CD4-positive, alpha-beta T cell (primary cell): ENCODE measurements at places on chromosomes 3 and 15.
A peak's percentile ranks its signal among the peaks of the same experiment; 100 is the strongest.

GRCh38 chr3:126661532-126662364, 6.8 kb upstream of the TXNRD3 start:
- no peak for DNase-seq

GRCh38 chr3:47444103-47444502, 31.6 kb downstream of the SCAP start:
- DNase-seq, result no peak

- DNase-seq, result no peak
Observed at GRCh38 chr15:68223171-68223570, 6.4 kb downstream of the CLN6 start.

- no peak for DNase-seq
Observed at GRCh38 chr3:163058031-163058854, 1561.6 kb downstream of the OTOL1 start.

- no peak for DNase-seq
Observed at GRCh38 chr15:44441095-44441501, 13.7 kb downstream of the CTDSPL2 start.

DNA sequence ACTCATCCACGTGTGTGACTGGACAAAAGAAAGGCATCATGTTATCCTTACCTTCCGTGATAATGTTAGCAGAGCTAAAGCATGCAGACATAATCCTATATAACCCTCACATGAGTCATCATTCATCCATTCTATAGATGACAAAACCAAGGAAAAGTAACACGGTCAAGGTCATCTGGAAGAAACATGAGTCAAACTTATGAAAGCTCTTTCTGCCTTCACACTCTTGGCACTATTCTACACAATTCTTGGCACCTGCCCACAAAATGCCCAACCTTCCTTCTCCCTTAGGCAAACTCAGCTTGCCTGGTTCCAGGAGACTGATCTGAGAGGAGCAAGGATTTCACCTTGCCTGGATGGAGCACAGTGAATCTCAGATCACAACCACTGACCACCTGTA, 66.9 kb downstream of the PRICKLE2 start:
- DNase-seq, result no peak

- no peak for DNase-seq
Observed at GRCh38 chr15:92146511-92147150, 247.1 kb upstream of the ST8SIA2 start.

GRCh38 chr3:156615592-156616173, 58.7 kb upstream of the TIPARP start:
- no peak for DNase-seq

GRCh38 chr15:66777596-66778313, 75.7 kb downstream of the SMAD6 start:
- no peak for DNase-seq

DNA sequence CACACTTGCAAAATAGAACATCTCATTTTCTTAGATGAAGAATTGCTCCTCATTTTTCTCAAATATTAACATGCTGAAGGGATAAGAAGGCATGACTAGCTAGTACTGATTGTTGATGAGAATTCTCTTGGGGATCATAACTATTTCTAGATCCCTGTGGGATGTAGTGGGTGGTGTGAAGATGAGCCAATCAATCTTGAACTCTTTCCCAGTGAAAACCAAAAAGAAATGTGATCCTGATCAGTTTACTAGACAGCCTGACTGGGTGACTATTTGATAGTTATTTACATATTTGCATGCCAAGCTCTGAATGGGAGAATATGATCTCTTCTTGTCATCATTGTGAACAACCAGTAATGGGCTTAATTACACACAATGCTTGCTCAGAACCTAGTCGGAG, 63.7 kb downstream of the ZIC1 start:
- no peak for DNase-seq

DNA sequence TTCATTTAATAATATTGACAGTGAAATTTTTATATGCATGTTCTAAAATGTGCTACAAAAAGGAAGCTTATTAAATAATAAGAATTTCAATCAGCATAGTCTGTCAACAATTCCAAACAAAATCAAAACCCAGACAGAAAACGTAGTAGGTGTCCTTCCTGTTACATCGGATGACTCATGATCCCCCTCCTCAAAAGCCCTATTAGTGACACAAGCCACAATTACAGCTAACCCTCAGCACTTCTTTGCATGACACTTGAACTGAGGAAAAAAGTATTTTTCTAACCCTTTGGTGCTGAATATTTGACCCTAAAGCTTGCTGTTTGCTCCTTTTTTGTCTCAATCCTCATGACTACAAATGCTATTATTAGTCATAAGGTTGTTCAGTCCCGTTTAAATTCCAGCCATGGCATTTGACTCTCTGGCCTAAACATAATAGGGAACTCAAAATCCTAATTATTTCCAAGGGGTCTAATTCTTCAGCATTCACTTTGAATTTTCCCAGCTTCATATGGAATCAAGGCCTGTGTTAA, 78.1 kb downstream of the COL8A1 start:
- DNase-seq, result no peak

DNA sequence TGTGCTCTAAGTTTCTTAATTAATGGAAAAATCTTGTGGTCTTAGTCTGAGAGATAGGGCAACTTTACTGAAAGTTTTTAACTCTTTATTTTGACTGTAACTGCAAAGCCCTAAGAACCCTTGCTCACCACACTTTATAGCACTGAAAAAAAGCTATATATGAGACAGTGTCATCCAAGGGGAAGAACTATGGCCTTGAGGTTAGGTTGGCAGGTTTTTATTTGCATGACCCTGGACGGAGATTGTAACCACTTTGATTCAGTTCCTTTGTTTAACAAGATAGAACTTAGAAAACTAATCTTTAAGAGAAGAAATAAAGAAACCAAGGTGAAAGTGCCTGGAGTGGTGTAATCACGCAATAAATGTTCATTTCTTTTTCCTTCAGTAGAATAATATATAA, 30.6 kb upstream of the LYSMD4 start:
- DNase-seq, result no peak

DNA sequence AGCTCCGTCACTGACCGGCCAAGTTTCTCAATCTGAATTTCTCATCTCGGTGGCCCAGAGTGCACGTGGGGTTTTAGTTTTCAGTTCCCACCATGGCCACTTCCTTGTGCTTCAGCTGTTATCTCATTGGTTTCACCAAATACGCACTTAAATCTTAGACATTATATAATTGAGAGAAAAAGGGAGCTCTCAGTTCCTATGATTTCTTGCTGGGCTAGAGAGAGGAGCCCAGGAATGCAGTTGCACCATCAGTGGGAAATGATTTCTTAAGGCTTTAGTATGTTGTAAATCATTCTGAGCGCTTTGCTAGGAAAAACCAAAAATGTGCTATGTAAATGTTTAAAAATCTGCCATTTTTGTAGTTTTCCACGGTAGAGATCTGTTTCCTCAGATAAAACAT, 53.2 kb downstream of the OXNAD1 start:
- no peak for DNase-seq

- no peak for DNase-seq
Observed at GRCh38 chr15:84960391-84961113, 21.1 kb upstream of the PDE8A start.

GRCh38 chr3:184524981-184525336, 36.6 kb upstream of the EPHB3 start:
- DNase-seq, result no peak

GRCh38 chr3:108664266-108664665, 74.7 kb downstream of the DZIP3 start:
- DNase-seq, result no peak

- DNase-seq, result no peak
Observed at GRCh38 chr15:93709708-93710107, 521.7 kb upstream of the MCTP2 start.

- DNase-seq, result no peak
Observed at GRCh38 chr3:127675651-127676391, 3.1 kb downstream of the ABTB1 start.

- peak; percentile 51 for DNase-seq
Observed at GRCh38 chr15:81155375-81156218, 21.5 kb downstream of the CFAP161 start.

- DNase-seq, result no peak
Observed at GRCh38 chr3:70277304-70277703, 35.1 kb downstream of the MDFIC2 start.

GRCh38 chr3:145936971-145937370, 224.0 kb downstream of the PLOD2 start:
- no peak for DNase-seq

GRCh38 chr3:114157321-114157720, 21.5 kb downstream of the DRD3 start:
- DNase-seq, result no peak

DNA sequence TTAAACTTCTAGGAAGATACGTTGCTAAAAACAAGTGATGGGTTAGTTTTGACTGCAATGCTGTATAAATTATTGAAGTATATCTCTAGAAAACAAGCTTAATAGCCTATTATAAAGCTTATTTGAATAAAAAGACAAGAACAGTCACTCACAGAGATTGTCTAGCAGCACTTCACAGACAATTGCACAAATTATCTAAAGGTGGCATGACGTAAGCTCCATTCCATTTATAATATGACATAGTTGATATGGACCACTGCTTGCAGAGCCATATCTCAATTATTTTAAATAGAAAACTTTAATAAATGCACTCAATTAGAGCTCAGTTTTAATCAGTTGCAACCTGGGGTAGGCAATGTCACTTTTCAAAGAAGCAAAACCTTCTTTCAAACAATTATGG, 319.9 kb upstream of the GBE1 start:
- no peak for DNase-seq

DNA sequence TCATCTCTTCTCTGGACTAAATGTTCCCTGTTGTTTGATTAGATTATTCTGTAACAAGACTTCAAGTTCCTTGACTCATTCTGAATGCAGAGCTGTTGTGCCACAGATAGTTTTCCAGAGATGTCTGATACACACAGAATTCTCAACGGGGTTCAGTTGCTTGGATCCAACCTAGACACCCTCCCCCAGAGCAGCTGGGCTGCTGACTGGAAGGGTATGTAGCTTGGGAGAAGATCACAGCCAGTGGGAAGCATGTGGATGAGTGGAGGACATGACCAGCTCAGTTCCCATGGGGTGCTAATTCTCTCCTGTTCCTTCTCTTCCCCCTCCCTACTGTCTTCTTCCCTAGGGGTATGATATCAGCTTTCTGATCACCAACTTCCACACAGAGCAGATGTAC, 6.6 kb upstream of the TTLL3 start:
- DNase-seq, result no peak

DNA sequence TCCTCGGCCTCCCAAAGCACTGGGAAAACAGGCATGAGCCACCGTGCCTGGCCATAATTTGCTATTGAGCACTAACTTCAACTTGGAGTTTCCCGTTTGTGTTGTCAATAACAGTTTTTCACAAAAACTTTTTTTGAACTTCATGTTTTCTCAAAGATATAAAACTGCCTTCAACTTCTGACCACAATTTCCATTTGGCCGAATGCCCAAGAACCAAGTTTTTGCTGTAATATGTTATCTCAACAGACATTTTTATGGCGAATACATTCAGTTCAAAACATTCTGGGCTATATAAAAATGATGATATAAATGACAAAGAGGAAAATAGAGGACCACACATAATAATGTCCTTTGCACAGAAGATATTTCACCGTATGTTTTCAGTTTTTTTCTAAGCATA, 56.4 kb downstream of the NEDD4 start:
- DNase-seq, result no peak

- DNase-seq, result no peak
Observed at GRCh38 chr15:22989576-22990477, 9.7 kb upstream of the CYFIP1 start.

- DNase-seq, result no peak
Observed at GRCh38 chr15:39589193-39589814, 8.4 kb downstream of the THBS1 start.

- no peak for DNase-seq
Observed at GRCh38 chr15:99466701-99467337, 99.0 kb upstream of the MEF2A start.

GRCh38 chr3:9951598-9951961, 628 bp downstream of the PRRT3 start:
- no peak for DNase-seq

- DNase-seq, result no peak
Observed at GRCh38 chr3:73508330-73508954, 116.3 kb downstream of the PDZRN3 start.

- no peak for DNase-seq
Observed at GRCh38 chr3:123732447-123732846, 147.6 kb upstream of the HACD2 start.

- peak; percentile 44 for DNase-seq
Observed at GRCh38 chr15:90086868-90087268, 15.4 kb downstream of the IDH2 start.

GRCh38 chr15:100922192-100923040, 3.3 kb downstream of the LRRK1 start:
- DNase-seq, result no peak

DNA sequence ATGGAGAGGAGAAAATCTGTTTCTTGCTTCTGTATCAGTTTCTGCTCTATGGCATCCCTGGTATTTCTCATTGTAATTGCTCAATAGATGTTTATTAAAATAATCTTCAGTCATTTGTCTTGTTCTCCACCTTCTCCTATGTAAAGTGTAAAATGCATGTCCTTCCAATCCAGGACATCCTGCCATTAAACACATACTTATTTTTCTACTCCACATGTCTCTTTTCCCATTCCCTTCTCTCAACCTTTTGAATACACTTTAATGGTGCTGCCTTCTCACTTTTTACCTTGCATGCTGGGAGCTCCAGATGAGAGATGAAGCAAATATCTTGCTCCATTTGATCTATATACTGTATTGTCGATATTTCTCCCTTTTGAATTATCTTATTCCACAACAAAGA, 49.7 kb downstream of the TUSC7 start:
- DNase-seq, result no peak

DNA sequence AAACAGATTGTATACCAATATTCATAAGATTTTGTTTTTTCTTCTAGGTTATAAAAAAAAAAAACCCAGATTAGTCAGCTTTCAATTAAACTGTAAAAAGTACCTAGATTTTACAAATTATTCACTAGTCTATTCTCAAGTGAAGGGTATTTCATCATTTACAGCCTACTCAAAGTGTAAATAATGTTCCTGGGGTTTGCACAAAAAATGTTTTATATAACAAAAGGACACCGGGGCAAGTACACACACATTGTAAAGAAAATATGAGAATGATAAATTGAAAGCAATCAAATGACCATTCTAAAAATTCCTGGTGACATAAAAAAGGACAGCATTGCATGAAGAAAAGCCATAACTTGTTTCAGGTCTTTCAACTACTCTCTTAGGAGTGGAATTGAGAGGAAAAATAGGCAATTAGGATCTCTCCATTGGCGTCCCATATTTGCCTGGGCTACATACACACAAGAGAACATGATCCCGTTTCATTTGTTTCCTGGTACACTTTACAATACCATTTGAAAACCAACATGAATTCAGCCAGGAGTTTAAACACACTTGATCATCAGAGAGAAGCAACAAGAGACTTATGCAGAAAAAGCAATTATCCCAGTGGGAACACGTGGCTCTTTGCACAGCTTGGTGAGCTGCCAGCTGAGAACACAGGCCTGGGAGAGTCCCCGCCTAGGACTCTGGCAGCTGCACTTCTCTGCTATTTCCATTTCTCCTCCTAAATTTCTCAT, 1039.2 kb downstream of the ROBO1 start:
- DNase-seq, result no peak

DNA sequence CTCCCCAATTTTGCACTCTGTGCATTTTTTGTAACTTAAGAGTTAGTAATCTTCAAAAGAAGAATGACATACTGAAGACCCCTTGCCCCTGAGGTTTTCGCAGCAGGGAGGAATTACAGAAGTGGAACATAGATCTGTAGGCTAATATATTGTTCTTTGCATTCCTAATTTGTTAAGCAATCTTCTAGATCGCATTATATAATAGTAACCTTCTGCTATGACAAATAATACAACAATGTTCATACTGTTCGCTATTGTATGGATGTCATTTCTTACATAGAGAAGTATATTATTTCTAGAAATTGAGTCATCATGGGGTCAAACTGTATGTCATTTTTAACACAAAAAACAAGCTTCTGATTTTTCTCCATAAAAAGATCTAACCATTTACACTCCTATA, 95.8 kb upstream of the TGFBR2 start:
- no peak for DNase-seq
